ENCODE measurements at places on chromosomes 2 and 18.

- no peak for DNase-seq
These were observed 132.6 kb downstream of the SEPTIN10 start for GRCh38 chr2:109481196-109481555.

GRCh38 chr2:143237146-143237777 lies 108.0 kb downstream of the ARHGAP15 start:
- no peak for DNase-seq

DNA sequence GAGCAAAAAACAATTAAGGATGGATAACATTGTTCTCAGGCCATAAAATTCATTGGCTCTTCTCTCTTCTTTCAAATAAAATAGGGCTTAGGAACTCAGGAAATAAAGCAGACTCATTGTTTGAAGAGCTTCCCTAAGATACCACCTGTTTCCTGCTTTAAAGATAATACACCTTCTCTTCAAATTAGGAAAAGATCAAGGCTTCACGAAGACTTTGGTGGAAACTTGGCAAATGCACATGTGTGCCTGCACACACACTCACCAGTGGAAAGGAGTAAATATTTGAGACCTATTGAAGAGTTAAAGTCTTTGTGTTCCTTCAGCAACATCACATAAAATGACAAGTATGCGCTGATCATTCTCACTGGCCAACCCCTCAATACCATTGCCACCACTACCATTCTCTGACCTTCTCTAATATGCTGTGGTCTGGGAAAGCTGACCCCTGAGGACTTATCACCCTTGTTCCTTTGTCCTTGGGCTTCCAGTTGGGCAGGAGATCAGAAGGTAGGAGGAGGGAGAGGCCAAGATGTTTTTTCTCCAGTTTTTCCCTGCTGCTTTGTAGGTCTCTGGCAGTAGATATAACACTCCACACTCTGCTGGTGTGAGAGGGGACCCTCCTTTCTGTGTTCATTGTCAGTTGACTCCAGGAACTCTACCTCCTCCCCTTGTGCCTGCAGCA lies 53.5 kb upstream of the SPOPL start:
- no peak for DNase-seq

DNA sequence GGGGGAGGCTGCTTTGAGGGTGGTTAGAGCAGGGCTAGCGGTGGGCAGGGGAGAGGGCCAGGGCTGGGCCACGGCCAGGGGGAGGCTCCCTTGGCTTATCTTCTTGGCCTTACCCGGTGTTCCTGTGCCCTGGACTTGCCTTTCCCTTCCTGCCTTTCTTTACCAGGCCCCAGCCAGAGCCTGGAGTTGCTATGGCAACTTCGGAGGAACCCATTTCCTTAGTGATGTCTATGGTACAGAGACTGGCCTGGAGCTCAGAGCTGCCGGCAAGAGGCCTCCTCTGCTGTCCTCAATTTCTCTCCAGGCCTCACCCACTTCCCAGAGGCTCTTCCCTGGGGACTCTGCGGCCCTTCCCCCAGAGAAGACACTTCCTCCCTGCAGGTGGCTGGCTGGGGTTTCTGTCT lies 11.5 kb downstream of the SPEG start:
- DNase-seq, result no peak

DNA sequence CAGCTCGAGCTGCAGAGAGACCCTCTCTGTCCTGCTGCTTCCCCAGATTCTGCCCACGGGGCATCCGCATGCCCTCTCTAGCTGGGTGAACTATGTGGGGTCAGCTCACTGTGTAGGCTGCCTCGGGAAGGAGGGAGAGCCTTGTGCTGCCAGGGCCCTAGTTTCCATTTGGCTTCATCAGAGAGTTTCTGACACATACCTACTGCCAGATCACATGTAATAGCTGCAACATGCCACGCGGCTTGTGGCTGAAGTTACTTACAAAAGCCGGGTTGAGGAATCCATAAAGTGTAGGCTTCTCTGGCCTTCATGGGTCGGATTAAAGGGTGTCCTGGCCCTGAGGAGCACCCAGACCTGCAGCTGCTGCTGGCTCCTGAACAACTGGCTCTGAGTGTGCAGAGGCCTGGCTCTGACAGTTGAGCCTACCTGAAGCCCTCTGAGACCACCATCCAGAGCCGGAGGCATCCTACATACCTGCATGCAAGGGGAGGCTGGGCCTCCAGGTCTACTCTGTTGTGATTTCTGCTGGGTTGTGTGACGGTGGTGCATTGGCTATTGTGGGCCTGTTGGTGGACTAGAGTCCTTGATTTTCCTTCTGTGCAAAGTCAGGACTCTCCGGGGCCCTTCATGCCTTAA lies 130.0 kb downstream of the SH3RF3 start:
- no peak for DNase-seq

- DNase-seq, result no peak
These were observed 242.1 kb downstream of the TMX3 start for GRCh38 chr18:68472701-68473295.

DNA sequence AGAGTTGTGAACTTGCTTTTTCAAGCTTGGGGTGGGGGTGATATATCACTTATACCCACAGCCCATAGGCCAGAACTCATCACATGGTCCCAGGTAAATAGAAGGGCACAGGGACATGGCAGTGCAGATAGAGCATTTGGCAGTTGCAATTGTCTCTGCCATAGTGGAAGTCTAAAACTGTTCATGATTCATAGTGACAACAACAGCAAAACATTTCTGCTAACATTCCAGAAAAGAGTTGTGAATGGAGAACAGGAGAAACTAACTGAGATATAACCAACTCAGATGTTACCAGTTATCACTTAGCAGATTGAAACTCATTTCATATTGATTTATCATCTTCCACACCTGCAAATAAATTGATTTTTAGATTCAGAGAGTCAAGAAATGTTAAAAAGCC lies 278.6 kb upstream of the KYNU start:
- no peak for DNase-seq

DNA sequence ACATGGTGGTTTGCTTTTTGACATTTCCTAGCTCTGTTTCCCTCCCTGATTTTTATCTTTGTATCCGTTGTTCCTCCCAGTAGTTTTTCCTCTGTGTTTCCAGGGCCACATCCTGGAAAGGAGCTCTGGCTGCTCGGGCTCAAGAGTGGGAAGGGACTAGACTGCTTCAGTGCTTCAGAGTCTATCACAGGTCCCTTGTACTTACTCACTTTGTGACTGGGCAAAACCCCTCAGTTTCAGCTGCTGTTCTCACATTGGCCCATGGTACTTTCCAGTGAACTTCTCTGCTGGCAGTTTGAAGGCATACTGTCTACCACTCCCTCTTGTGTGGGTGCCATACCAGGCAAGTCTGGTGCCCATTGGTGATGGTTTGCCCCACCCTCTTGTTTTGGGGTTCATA lies 7.5 kb upstream of the STAMBP start:
- DNase-seq, result peak; percentile 69

DNA sequence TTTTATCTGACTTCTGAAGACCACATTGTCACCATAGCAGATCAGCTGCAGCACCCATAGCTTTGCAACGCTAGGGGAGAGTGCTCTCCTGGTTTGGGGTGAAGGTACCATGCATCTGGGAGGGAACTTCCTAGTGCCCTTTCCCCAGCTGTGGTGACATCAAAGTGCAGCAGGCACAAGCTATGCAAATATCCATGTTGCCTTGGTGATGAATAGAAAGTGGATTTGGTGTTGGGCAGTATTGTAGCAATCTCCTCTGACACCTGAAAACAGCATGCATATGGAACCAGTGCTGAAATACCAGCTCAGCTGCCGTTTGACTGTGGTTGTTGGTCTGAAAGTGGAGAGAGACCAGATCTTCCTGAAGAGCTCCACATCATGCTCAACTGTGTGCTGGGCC lies 37.1 kb downstream of the BCL2L11 start:
- no peak for DNase-seq

GRCh38 chr18:9025091-9025838 lies 77.2 kb upstream of the NDUFV2 start:
- DNase-seq, result no peak

DNA sequence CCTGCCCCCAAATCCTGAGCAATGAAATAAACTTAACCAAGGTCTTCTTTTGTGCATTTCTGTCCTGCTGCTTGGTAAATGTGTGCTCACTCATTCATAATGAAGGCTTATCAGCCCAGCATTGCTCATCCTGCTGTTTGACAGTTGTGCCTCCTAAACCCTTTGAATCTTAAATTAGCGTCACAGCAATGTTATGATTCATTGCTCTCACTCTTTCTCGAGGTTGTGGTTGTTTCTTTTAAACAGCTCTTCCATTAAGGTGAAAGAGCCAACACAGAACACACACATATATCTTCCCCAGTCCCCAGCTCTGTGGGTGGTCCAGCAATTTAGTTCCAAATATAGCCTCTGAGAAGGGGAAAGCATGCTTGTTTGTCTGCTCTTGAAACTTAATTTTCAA lies 84.0 kb downstream of the EVA1A start:
- peak; percentile 24 for DNase-seq

DNA sequence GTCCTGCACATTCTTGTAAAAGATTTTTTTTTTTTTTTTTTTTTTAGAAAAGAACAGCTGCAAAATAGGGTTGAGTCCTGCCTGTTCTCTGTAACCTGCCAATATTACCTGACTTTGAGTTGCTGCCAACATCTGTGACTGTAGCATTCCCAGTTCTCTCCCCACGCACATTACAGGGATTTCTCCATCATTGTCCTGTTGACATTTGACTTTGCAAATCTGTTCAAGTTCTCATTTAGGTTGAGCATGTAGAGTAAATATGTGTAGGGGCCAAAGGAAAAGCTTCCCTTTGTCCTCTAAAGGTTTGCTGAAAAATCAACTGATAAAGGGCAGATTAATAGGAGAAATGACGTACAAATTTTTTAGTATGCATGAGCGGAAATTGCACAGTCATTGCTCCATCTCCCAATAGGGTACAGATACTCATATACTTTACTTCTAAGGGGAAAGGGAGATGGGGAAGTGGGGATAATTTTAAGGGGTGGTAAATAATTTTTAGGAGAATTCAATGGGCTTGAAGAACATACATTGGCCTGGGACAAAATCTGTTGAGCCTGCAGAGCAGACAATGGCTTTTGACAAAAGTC lies 385.5 kb downstream of the PIK3C3 start:
- DNase-seq, result no peak

DNA sequence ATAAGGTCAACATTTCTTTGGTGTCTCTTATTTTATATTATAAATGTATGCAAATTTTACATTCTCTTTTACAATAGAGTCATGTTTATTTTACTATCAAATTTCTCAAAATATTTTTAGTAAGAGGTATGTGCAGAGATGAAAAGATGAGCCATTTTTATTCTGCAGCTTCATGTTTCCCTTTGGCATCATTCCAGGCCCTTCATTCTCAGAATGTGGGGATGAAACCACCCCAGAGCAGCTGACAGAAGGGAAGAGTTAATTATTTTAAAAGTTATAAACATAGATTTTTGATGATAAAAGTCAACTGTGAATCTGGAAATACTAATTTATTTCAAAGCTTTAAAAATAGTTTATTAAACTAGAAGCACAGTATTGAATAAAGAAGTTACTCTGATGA lies 12.8 kb upstream of the FSHR start:
- no peak for DNase-seq

DNA sequence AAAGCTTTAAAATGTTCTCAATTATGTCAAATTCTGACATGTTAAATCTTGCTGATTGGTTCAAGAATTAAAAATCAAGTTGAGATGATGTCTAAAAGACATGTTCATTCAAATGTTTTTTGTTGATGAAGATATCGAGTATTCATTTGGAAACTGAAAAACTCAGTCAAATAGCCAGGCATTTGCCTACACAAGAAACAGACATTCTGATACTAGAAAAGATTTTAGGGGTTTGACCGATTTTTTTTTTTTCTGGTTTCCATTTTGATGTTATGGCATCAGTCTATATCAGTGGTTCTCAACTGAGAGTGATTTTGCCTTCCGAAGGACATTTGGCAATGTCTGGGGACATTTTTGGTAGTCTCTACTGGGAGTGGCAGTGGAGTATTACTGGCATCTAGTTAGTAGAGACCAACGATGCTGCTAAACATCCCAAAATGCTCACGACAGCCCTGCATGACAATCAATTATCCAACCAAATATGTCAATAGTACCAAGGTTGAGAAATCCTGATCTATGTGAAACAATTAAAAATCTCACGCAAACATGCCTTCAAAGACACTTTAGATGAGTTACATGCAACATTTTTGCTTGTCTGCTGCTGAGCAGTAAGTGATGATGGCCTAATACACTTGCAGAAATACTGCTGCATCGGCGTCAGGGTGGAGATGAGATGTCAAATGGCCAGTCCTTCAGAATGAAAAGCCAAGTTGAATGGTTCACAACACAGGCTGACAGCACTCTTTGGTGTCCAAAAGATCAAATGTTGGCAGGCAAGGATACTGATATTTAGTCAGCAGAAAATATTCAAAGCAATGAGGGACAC lies 12.5 kb downstream of the RASGRP3 start:
- peak; percentile 69 for DNase-seq

- no peak for DNase-seq
These were observed 78.5 kb downstream of the PRKCE start for GRCh38 chr2:45729753-45730512.

DNA sequence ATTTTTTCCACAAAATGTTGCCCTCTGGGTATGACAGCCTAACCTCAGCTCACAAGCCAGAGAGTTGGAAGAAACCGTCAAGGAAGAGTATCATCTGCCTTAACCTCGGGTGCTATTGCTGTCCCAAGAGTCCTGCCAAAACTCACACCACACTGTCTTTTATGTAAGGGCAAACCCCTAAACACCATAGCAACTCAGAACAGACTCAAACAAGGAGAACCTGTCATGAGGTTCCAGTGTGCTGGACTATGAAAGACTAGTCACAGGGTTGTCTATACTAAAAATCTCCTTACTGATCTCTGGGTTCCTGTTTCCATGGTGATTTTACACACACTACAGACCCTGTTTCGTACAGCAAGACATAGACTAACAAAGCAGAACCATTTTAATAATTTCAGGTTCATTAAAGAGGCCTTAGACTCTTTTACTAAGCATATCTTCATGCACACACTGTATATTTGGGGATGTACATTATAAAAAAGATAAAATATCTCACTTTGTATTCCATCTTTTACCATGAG lies 159.8 kb downstream of the PKP4 start:
- DNase-seq, result no peak

- DNase-seq, result no peak
These were observed 72.6 kb downstream of the CTAGE1 start for GRCh38 chr18:22344908-22345670.

DNA sequence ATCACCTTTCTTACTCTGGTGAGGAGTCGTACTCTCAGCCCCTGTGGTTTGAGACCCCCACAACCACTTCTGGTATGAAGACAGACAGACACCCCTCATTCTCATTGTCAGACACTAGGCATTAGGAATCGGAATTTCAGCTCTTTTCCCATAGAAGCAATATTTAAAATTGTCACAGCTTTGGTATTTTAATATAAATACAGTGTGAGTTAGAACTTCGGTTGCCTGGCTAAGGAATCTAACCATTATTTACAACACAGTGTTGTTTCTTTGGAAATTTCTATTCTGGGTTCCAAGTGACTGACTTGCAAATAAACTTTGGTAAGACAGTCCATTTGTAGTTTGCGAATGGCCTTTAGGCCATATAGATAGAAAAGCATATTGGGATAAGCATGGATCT lies 318.1 kb downstream of the PARD3B start:
- DNase-seq, result no peak
